ENCODE measurements at places on chromosomes 12 and 14.
A peak's percentile ranks its signal among the peaks of the same experiment; 100 is the strongest.

GRCh38 chr14:100312877-100313400 lies 6.7 kb upstream of the SLC25A29 start:
- no peak for DNase-seq

DNA sequence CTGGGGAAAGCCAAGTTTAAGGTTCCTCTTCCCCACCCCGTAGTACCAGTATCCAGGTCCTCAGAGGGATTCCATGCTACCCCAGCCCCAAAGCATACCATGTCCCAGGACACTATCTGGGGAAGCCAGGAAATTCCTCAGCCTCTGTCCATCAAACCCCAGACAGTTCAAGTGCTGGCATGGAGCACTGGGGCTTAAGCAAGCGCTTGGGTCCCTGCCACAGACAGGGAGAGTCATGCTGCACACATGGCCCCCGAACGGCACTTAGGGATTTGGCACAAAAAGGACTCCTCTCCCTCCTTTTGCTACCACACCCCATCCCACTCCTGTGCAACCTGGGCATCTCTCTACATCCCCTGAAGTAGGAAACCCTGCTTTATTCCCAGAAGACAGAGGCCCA lies 21.8 kb downstream of the ADCY6 start:
- DNase-seq, result no peak

DNA sequence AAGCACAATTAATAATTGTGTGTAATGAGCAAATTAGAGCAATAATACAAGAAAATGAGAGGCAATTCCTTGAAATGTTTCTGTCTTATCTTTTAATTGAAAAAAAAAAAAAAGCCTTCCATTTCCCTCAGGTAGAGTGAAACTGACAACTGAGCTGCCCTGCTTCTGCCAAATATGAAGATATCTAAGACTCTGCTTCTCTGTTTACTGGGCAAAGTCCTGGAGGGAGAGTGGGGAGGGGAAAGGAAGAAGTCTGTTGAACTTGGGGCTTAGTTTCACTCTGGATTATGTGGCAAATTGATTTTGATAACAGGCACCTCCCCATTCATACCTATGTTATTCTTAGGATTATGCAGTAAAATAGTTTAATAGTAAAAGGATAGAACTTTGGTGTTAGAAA lies 364.9 kb downstream of the NRXN3 start:
- DNase-seq, result no peak

- no peak for DNase-seq
Measured at GRCh38 chr12:110349514-110350151, 53.9 kb downstream of the ANAPC7 start.

DNA sequence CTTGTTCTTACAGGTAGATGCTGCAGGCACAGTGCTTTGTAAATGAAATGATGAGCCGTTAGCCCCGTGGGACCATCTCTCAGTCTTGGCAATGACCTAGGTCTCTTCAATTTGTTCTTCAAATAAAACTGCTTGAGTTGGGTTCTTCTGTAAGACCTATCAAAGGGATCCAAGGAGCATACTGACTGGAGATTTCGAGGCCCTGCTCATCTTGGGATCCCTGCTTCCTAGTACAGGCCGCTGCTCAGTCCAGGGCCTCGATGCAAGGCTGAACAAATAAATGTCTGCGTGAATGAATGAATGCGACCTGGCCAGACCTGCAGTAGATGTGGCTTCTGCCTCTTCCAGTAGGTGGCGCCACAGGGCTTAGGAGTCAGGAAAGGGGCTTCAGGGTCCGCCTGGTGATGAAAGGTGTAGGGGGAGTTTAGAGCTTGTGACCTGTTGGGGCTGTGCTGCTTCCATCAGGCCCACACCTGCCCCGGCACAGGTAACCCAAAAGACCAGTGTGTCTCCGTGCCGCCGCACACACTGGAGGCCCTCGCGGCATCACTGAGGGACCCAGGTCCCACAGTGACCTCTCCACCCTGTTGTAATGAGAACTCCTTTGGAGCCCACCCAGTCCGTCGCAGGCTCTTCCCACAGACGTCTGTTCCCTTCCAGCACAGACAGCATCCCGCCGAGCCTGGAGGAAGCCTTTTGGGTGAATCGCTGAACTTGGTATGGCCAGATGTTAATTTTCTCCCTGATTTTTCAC lies 4.4 kb downstream of the CACNA1C start:
- DNase-seq, result peak; percentile 59

GRCh38 chr14:51087031-51087441 lies 7.9 kb downstream of the TRIM9 start:
- DNase-seq, result no peak

GRCh38 chr14:43184540-43184939 lies 1322.5 kb downstream of the FSCB start:
- no peak for DNase-seq

DNA sequence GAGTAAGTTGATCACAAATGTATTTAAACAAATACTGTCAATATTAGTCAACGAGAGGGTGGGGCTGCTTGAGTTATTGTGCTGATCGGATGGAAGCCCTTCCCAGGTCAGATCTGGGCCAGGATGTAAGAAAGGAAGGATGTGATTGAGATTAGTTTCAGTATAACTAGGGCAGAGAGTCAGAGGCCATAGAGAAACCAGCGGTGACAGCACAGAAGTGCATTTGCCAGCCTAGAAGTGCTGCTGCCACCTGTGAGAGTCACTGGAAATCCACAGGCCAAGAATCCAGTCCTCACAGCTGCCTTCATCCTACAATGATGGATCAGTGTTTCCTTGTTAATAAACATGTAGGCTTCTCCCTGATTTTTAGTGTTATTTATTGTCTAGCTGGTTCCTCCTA lies 9.8 kb upstream of the FERMT2 start:
- DNase-seq, result no peak

DNA sequence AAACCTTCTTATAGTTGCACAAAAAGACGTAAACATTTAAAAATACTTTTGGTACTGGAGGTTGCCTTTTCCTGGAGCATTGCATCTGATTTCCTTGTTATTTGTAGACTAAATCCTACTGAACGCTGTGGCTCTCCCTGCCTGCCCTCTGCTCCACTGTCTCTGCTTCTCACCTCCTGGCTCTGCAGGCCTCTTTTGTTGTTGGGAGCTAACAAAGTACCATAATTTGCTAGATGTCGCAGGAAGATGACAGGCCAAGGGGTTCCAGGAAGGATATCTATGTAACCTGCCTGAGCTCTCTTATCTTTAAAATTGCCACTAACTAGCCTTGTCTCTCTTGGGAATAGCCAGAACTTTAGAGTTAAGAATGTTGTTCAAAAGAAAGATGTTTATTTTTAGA lies 21.4 kb downstream of the SYNE2 start:
- DNase-seq, result no peak

DNA sequence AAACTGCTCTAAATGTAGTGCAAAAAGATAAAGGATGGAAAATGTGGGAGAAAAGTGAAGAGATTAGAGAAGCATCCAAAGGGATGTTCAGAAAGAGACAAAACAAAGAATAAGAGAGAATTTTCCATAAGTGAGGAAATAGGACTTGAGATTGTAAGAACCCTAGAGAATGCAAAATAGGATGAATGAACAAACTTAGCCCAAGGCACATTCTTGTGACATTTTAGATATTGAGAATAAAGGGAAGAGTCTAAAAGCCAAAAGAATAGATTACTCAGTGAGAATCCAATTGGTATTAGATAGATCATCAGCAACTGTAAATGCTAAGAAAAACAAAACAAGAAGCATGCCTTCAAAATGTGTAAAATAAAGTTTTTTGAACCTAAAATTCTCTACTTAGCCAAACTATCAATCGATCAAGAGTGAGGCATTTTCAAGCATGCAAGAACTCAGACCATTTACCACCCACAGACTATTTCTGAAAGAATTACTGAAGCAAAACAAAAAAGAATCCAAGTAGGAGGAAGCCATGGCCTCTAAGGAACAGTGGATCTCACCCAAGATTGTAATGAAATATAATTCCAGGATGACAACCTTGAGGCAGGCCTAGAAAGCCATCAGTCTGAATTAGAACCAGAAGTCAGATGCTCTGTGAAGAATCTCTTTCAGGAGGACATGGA lies 33.5 kb downstream of the DYRK2 start:
- DNase-seq, result no peak

DNA sequence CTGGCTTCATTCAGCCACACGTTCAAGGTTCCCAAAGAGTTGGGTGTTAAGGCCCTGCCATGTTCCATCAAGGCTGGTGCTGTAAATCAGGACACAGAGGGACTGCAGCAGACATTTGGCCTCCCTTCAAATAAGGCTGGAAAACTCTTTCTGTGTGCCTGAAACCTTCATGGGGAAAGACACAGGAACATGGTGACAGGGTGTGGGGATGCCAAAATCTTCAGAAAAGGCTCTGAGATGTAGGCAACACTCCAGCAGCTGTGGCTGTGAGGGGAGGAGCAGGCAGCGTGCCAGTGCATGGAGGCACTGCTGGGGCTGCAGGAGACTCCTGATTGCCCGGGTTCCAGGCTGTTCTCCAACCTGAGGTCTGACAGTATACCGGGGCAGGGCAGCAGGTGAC lies 15.0 kb downstream of the POMT2 start:
- peak; percentile 60 for DNase-seq

- DNase-seq, result no peak
Measured at GRCh38 chr14:58987591-58987990, 200.9 kb upstream of the DAAM1 start.

Measured in right hindlimb (tissue), 1 donor.